ENCODE measurements at places on chromosomes 3 and 15. TPM values are rescaled to one million over a fixed set of nuclear protein-coding genes. Genes with fewer than 3 reads are reported as not detected.

The CCK gene
- 0.17 TPM for polyA plus RNA-seq

DNA sequence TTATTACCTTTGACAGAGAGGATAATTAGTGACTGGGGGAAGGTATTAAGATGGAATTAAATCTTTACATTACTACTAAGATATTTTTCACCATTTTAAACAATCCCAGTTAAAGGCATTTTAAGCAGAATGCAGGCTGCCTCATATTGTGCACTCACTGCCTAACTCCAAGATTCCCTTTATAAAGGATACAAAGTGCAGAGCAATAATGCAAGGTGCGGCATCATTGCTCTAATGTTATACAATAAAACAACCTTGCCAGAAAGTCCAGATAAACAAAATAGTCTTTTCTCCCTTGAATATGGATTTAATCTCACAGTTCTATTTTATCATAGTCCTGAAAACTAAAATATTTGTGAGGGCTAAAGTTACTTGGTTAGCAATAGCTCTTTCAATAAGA is 1031.6 kb upstream of the SEMA6D start:
- DNase-seq, result no peak

DNA sequence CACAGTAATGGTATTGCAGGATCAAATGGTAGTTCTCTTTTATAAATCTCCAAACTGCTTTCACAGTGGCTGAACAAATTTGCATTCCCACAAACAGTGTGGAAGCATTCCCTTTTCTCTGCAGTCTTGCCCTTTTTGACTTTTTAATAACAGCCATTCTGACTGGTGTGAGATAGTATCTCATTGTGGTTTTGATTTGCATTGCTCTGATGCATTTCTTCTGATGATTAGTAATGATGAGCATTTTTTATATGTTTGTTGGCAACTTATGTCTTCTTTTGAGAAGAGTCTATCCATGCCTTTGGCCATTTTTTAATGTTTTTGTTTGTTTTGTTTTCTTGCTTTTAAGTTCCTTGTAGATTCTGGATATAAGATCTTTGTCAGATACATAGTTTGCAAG is 316.1 kb upstream of the TMCO5A start:
- DNase-seq, result no peak

- DNase-seq, result no peak
These were observed 71.1 kb upstream of the XCR1 start for GRCh38 chr3:46098319-46098761.

DNA sequence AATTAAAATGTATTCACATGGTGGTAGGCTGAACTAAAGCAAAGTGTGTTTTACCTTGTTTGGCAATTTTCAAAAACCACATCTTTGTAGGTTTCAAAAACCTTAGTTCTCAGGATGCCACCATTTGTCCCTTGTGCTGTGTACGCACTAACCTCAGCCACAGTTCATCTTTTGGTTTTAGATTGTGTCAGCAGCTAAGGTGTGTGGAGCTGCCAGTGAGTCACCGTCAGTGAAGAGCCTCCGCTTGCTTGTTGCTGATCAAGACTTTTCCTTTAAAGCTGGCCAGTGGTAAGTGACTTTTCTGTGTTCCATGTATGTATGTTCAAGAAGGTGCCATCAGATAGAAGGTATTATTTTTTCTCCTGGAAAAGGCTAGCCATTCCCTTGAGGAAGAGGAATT is 21.1 kb downstream of the OXNAD1 start:
- DNase-seq, result no peak

The NECTIN3 gene
- polyA plus RNA-seq, result 36.7 TPM

GRCh38 chr3:123693584-123694190 is 108.8 kb upstream of the HACD2 start:
- DNase-seq, result no peak

DNA sequence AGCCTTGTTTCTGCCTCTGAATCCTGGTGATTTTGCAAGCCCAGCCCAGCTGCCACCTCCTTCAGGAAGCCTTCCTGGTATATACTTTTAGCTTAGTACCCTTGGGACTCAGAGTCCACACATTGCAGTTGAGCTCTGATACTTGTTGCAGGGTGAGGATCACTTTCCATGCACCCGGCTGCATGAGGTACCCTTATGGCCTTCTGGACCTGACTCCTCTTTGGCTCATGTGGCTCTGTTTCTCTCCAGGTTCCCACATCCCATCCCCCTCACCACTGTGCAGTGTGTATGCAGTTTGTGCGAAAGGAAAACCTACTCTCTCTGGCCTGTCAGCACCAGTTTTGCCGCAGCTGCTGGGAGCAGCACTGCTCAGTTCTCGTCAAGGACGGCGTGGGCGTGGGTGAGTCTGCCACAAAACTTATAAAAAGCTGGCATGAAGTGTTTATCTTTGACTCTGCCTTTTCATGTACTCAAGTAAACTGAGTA is 23.1 kb upstream of the P4HTM start:
- DNase-seq, result no peak

The PPP1R14D gene
- polyA plus RNA-seq, result 0.50 TPM

The TP63 gene
- polyA plus RNA-seq, result 2.0 TPM

The RPP25 gene
- polyA plus RNA-seq, result 3.9 TPM

- DNase-seq, result no peak
These were observed 103.2 kb downstream of the PPP2R3A start for GRCh38 chr3:136068708-136069107.

The AGBL1 gene
- 0.15 TPM for polyA plus RNA-seq

The MRAS gene
- 31.7 TPM for polyA plus RNA-seq

DNA sequence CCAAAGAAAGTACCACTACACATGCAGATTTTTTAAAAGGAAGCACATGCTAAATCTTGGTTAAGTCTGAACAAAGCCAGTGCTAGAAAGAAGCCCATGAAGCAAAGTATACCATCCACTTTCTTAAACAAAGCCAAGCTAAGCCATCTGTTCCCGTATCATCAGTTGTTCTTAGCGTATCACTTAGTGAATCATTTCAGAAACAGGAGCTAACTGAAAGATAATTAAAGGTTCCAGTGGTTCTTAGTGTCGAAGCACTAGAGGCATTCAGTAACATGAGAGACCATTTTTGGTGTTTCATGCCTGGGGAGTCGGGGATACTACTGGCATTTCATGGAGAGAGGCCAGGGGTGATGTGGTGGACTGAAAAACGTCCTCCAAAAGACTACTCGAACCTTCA is 12.8 kb downstream of the UBXN7 start:
- no peak for DNase-seq

- DNase-seq, result no peak
These were observed at the start of gene PIGZ for GRCh38 chr3:196968233-196969133. Gene PIGZ, minus strand, starts transcription at chr3:196968833. Its CDS starts 16,802 bp downstream, at chr3:196952031.

GRCh38 chr3:69113536-69113935 is 8.9 kb downstream of the LMOD3 start:
- DNase-seq, result no peak

DNA sequence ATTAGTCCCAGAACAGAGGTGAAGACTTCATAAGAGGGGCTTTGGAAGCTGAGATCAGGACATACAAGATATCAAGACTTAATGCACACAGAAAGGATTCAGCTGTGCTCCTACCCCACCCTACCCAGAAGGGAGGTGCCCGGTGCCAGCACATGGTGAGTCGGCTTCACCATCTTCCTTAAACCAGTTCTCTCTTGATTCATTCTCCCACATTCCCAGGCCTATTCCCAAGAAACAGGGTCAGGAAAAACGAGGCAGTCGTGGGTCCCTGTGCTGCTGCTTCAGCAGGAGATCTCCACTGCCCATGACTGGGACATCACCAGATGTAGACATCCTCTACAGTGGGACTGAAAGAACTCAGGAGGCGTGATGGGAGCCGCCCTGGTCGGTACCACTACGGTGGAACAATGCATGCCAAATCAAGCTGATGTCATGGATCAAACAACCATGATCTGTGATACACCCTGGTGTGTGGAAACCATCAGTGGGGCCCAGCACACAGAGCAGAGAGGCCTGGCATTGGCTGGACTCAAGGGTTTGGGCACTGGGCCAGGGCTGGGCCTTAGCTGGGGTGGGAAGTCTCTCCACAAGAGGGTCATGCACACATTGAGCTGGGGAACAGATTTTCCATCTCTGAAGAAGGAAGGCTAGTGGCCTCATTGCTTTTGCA is 41.9 kb downstream of the CCDC12 start:
- DNase-seq, result no peak

DNA sequence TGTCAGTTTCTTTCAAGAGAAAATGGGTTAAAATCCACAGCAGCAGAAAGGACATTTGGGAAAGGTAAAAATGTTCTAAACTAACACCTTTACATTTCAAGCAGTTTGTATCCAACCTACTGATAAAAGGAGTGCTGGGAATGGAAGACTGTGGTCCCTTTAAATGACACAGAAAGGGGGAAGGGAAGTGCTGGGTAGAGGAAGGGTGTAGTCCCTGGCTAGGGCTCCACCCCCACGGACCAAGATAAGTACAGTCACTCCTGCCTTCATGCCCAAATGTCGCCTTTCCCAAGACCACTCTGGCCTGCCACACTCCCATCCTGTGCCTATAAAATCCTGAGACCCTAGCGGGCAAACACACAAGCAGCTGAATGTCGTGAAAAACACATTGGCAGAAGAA is 350.9 kb upstream of the POU1F1 start:
- no peak for DNase-seq

Measured in renal pelvis (tissue), 12 donors.